ENCODE measurements at places on chromosomes 3 and 15.

GRCh38 chr3:105745046-105745445 lies 123.8 kb downstream of the CBLB start:
- no peak for DNase-seq

GRCh38 chr3:115931581-115931980 lies 308.3 kb downstream of the GAP43 start:
- DNase-seq, result no peak

DNA sequence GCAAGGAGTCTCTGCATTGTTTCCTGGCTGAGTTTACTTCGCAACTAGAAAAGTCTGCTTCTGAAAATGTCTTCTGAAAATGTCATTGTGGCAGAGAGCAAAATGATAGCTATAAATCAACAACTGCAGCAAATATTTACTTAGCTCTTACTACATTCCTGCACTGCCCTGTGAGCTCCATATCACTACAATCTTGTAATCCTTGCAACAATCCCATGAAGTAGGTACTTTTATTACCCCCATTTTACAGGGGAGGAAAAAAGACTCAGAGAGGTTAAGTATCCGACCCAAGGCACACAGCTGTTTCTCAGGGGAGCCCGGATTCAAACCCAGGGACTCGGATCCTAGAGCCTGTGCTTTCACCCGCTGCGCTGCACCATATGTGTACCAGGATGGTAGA lies 34.2 kb upstream of the SPTBN5 start:
- DNase-seq, result no peak

- no peak for DNase-seq
Measured at GRCh38 chr3:180280555-180280954, 243.8 kb upstream of the PEX5L start.

DNA sequence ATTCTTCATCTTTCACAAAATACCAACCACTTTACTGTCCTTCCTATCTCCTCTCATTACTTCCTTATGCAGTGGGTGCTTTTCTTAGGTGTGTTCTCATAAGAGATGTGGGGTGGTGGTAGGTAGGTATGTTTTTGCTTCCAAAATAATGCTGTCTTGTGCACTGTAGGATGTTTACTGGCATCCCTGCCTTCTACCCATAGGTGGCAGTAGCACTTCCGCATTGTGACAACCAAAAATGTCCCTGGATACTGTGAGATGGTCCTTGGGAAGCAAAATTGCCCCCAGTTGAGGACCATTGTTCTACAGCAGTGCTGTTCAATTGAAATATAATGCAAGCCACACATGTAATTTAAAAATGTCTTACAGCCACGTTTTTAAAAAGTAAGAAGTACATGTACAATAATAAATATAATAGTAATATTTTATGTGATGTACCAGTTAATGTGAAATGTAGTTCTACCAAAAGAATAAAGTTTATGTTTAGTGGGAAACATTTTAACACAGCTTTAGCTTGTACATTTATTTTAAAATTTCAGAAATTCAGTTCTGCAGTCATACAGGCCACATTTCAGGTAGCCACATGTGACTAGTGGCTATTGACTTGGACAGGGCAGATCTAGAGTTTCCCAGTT lies 75.2 kb downstream of the NEO1 start:
- no peak for DNase-seq

DNA sequence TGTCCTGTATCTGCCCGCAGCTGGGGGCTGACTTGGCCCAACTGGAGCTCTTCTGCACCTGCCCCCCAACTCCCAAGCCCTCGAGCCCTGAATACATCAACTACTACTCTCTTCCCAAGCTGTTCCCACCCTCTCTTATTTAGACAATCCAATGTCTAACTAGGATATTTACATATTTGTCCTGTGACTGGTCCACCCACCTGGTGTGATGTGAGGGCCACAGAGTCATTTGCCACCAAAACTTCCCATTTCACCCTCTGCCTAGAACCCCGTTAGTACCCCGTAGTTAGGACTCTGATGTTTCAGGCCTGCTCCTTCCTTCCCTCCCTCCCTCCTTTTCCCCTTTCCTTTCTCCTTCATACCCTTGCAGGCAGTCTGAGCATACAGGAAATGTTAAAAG lies 6.4 kb downstream of the CPLX3 start:
- DNase-seq, result no peak

DNA sequence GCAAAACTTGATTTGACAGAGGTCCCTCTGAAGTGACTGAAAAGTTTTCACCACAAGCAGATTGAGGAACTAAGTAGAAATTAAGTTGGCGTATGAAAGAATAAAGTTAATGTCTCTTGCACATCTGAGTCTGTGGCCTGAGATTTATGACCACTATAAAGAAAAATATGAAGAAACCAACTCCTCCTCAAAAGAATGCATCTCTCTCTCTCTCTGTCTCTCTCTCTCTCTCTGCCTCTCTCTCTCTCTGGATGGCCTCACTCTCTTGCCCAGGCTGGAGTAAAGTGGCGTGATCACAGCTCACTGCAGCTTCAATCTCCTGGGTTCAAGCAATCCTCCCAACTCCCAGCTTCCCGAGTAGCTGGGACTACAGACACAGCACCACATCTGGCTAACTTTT lies 55.2 kb downstream of the RPL22L1 start:
- DNase-seq, result no peak

- DNase-seq, result no peak
Measured at GRCh38 chr15:51641490-51642130, 19.0 kb upstream of the DMXL2 start.

All from activated CD4-positive, CD25-positive, alpha-beta regulatory T cell treated with anti-CD3 and anti-CD28 coated beads, Interleukin-2, amount 50 U/mL, for 16 hours (primary cell).